Thoracic aorta endothelial cell (primary cell): ENCODE measurements at places on chromosomes 3 and 15. TPM values are rescaled to one million over a fixed set of nuclear protein-coding genes. Genes with fewer than 3 reads are reported as not detected.

ARRDC4 gene
- 1.9 TPM in 2 replicates for total RNA-seq

GRIP2 gene
- 0.14 TPM in 1 of 2 replicates, not detected in the other for total RNA-seq

ZNF860 gene
- 1.9 and 3.6 TPM in 2 replicates for total RNA-seq

DAZL gene
- total RNA-seq, result not detected in 2 replicates

NUP210 gene
- total RNA-seq, result 0.53 and 17.7 TPM in 2 replicates

DYNLT2B gene
- 9.3 and 13.2 TPM in 2 replicates for total RNA-seq

COLQ gene
- 0.13 and 1.1 TPM in 2 replicates for total RNA-seq

SLC22A13 gene
- total RNA-seq, result 0.22 and 0.27 TPM in 2 replicates

TMEM40 gene
- not detected in 2 replicates for total RNA-seq

GHSR gene
- not detected in 2 replicates for total RNA-seq

TMCO5A gene
- not detected in 2 replicates for total RNA-seq

GADL1 gene
- total RNA-seq, result 0.14 and 1.1 TPM in 2 replicates

FOXL2NB gene
- total RNA-seq, result 0.13 and 0.14 TPM in 2 replicates

SMCO1 gene
- total RNA-seq, result not detected in 2 replicates

TGM4 gene
- 0.07 and 0.13 TPM in 2 replicates for total RNA-seq

RGMA gene
- total RNA-seq, result 0.14 TPM in 1 of 2 replicates, not detected in the other

CFAP91 gene
- total RNA-seq, result 0.13 and 0.29 TPM in 2 replicates

CEP152 gene
- 21.8 and 23.9 TPM in 2 replicates for total RNA-seq
